NCI-H526 treated with DMSO at 0.1 percent for 48 hours (cell line): ENCODE measurements at places on chromosomes 12 and 14.
A peak's percentile ranks its signal among the peaks of the same experiment; 100 is the strongest.

- DNase-seq: no peak
Observed at GRCh38 chr12:91937009-91937408, 208.6 kb downstream of the BTG1 start.

GRCh38 chr12:124512667-124513296 is 54.6 kb downstream of the NCOR2 start:
- DNase-seq: no peak

DNA sequence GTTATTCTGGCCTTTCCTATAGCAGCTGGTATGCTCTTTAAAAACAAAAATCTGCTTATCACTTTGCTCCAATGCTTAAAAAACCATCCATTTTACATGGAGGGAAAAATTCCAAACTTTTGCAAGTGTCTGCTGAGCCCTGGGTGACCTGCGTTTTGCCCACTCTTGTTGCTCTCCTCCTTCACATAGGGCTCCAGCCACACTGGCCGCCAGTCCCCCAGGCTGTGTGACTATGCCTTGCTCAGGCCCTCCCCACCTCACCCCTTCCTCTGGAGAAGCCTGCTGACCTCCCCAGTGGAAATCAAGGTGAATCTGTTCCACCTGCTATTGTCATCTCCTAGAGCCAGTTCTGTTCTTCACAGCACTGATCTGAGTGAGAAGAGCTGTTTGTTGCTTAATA is 126.9 kb downstream of the SLC25A47 start:
- no peak for DNase-seq

DNA sequence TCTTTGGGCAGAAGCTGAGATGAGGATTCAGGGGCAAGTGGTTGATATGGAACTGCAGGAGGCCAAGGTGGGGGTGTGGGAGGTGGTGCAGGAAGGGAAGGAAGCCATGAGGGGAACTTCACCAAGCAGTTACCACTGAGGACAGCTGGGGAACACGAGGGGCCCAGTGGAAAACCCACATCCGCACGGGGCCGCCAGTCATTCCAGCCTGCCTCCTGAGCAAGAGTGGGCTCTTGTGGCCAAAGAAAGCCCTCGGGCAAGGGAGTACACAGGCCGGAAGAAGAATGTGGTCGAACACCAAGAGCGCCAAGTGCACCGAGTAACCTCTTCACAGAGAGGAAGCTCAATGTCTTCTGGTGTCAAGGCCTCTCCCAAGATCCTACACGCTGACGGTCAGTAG is 252.2 kb upstream of the FOXN3 start:
- no peak for DNase-seq

GRCh38 chr12:75613981-75614380 is 102.6 kb upstream of the KRR1 start:
- no peak for DNase-seq

GRCh38 chr12:26122681-26123481 is 2.0 kb downstream of the BHLHE41 start:
- peak; percentile 64 for DNase-seq

GRCh38 chr14:52060080-52060479 is 8.8 kb downstream of the NID2 start:
- DNase-seq: no peak

DNA sequence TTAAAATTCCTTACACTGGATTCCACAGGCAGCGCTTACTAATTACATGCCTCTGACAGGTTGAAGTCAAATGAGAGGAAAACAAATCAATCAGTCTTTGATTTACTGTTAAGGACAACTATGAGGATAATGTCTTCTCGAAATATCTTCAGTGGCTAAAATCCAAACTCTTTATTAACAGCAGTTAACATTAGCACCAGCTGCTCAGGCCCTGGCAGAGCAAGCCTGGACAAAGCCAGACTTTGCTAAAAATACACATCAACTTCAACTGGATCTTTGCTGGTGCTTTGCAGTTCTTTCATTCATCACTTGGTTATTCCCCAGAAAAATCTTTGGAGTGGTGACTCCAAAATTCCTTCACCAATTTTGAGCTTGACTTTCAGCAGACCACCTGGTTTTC is 98.7 kb downstream of the HECTD4 start:
- DNase-seq: no peak

DNA sequence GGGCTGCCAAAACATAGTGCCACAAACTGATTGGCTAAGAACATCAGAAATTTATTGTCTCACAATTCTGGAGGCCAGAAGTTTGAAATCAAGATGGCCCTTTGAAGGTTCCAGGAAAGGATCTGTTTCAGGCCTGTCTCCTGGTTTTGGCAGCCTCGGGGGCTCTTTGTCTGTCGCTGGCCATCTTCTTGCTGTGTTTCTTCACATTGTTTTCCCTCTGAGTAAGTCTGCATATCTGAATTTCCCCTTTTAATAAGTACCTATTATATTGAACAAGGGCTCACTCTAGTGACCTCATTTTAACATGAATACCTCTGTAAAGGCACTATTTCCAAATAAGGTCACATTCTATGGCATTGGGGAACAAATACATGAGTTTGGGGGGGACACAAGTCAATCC is 467.1 kb upstream of the MGAT4C start:
- DNase-seq: no peak

DNA sequence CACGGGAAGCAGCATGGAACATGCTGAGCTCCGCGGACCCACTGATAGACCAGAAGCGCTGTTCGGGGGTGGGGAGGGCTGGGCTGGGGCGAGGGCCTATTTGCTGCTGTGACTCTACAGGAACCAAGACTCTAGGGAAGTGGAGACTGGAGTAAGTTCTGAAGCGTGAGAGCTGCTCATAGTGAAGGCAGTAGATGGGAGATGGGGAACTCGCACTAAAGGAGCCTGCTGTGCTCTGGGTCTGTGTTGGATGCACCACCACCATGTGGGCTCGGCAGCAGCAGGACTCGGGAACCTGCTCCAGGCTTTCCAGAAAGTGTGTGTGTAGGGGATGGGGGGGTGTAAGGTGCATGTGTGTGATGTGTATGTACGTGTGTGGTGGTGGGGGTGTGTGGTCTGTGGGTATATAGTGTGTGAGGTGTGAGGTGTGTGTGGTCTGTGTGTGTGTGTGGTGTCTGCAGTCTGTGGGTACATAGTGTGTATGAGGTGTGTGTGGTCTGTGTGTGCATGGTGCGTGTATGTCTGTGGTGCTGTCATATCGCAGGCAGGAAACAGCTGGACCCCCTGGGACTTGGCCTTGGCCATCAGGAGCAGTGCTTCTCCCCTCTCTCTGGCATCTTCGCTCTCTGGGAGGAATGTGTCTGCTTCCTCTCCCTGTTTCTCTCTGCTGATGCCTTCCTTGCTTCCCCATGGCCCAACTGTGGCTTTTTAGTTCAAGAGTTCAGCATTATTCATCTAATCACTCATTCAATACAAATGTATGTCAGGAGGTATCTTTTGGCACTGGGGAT is 378.9 kb downstream of the FUT8 start:
- DNase-seq: no peak

DNA sequence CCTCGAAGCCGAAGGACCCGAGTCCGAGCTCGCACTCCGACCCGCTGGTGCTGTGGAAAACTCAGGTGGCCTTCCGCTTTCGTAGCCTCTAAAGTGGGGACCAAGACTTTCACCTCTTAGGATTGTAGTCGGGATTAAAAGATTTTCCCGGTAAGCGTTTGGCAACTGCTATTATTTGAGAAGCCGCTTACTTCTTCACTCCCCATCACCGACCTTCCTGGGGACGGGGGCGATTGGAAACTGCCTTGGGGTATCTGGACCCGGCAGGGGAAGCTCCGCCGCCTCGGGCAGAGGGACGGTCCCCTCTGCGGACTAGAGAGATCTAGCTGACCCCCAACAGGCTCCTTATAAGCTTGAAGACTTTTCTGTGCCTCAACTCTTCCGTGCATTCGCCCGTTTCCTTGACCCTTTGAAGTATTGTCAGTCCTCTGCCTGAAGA is 659 bp downstream of the TRAFD1 start:
- no peak for DNase-seq

DNA sequence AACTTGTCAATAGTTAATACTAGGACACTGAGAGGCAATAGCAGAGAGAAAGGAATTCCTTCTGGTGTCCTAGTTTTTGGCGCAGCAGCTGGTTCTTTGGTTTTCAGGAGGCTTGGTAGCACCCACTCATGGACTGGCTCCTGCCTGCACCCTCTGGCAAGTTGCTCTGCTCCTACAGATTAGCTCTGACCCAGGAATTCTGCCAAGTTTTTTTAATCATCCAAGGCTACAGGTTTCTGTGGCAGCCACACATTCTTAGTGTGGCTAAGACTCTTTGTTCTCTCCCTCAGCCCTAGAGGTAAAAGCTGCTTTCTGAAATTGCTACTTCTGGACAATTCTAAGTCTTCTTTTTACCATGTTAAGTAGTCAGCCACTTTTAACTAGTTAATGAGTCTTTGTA is 72.0 kb upstream of the FKBP4 start:
- no peak for DNase-seq

GRCh38 chr14:52051871-52052270 is 17.0 kb downstream of the NID2 start:
- no peak for DNase-seq

DNA sequence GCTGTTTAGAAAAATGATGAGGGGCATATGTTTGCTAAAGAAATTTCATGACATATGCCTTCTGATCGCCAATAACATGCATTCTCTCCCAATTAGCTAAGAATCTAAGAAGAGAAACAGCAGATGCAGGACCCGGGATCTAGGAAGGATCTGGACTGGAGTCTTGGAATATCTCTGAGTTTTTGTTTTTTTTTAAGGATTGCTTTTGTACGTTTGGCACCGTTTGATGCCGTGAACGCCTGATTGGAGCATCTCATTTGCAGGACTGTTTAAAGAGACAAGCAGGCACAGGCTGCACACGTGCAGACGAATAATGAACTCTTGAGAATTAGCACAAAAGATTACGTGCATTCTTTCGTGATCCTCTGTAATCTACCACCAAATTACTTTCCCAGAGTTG is 13.6 kb downstream of the EML1 start:
- DNase-seq: no peak

- no peak for DNase-seq
Observed at GRCh38 chr14:23896609-23897153, 56.9 kb upstream of the DHRS4 start.

- peak; percentile 81 for DNase-seq
Observed at GRCh38 chr14:85764822-85765221, 234.9 kb downstream of the FLRT2 start.

DNA sequence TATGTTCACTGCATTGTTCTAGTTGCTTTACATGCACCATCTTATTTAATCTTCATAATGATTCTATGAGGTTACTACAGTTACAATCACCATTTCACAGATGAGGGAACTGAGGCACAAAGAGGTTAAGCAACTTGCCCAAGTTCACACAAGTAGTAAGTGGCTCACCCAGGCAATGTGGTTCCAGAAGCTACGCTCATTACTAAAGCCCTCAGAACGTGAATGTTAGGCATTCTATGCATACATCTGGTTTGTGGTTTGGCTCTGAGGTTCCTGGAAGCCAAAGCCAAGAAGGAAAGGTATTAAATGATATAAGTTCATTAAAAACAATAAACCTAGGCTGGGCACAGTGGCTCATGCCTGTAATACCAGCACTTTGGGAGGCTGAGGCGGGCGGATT is 14.4 kb upstream of the VRTN start:
- DNase-seq: no peak

- no peak for DNase-seq
Observed at GRCh38 chr12:3047961-3048360, 29.2 kb upstream of the TSPAN9 start.

DNA sequence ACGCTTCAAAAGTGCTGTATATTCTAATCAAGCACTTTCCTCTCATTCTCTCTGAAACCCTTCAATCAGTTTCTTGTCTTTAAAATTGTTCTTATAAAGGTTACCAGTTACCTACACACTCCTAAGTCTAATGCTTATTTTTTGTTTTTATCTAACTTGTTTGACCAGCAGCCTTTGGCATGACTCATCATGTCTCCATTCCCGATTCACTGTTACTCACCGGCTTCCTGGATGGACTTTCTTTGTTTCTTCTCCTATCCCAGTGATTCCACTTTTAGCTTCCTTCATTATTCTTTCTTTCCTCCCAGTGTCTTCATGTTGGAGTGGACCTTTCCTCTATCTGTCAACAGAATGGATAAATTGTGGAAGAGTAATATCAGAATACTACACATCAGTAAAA is 368.6 kb upstream of the CCDC196 start:
- DNase-seq: no peak

- DNase-seq: no peak
Observed at GRCh38 chr12:46942579-46942978, 116.8 kb upstream of the SLC38A4 start.

DNA sequence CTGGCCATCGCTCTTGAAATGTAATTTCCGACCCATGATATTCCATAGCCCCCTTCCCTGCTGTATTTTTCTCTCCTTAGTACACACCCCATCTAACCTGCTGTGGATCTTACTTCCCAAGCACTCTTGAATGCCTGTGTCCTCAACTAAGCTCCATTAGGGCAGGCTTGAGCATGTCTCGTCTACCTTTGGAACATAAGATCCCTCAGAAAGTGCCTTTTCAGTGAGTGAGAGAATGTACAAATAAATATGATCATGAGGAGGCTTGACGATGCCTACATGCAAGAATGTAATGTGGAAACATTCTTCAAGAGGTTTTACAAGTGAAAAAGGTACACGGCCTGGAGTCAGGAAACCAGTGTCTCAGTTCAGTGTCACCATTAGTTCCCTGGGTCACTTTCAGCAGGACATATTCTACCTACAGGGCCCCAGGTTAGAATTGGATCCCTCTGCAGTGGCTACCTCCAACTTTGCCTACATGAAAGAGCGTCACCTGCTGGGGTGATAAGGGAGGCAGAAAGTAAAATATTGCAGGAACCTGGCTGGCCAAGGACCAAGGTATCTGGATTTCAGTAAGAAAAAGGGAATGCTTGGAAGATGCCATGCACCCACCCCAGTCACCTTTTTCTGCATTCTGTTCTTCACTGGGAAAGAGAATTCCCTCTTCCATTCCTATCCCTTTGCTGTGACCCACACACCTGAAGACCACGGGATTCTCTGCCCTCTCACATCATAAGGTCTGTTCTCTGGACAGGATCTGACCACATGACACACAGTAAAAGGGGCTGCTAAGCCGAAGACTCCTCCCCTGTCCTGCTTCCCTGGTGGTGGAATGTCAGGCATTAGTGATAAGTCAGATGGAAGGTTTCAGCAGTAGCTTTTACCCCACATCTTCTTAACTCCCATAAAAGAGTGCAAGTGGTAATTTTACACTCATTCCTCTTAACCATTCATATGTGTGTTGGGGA is 24.6 kb upstream of the SERPINA1 start:
- DNase-seq: no peak

DNA sequence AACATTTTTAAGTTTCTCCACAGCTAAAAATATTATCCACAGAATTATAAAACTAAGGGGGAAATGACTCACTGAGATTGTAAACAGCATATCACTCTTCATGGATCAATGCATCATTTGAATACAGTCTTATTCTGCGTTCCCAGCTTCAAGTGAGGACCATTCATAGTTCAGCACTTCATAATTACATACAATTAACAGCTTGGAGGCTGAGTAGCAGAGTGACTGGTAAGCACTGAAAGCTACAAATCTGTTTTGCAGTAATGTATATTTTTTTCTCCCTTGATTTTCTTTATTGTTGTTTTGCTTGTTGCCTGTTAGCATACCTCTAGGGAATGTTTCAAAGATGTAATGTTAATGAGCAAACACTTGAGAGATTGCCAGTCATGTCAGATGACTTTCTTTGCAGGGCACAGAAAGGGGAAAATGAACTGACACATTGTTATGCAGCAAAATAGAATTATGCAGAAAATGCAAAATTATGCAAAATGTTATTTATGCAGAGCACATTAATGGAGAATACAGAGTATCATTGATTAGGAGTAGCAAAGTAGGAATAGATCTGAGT is 138.6 kb downstream of the RPS29 start:
- DNase-seq: peak; percentile 5
